Activated CD4-positive, CD25-positive, alpha-beta regulatory T cell (primary cell): ENCODE measurements at places on chromosomes 5 and 9.

- DNase-seq, result no peak
Measured at GRCh38 chr5:174306345-174307030, 261.0 kb downstream of the NSG2 start.

DNA sequence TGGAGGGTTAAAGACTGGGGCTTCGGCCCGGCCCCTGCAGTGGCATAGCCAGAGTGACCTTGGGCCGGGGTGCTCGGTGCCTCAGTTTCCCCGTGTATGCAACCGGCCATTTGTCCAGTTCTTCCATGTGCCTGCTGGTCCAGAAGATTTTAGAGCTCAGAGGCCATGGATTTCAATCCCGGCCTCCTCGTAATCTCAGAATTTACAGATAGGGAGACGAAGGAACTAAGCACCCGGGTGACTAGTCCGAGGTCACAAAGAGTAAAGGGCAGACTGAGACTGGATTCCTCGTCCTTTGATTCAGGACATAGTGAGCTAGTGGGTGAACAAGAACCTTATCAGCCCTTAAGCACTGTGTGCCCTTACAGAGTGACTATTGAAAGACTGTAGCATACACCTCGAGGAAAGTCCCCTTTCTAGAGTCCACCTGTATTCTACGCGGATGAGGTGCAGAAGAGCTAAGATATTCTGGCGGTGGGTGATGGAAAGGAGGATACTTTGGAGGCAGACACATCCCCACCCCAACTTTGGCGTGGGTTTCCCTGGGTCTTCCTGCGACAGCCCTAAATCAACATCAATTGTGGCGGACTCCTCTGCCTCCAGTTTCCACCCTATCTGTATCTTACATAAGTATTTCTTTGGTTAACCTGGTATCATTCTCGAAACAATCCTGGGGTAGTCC, 597 bp downstream of the SLC31A1 start:
- no peak for DNase-seq

DNA sequence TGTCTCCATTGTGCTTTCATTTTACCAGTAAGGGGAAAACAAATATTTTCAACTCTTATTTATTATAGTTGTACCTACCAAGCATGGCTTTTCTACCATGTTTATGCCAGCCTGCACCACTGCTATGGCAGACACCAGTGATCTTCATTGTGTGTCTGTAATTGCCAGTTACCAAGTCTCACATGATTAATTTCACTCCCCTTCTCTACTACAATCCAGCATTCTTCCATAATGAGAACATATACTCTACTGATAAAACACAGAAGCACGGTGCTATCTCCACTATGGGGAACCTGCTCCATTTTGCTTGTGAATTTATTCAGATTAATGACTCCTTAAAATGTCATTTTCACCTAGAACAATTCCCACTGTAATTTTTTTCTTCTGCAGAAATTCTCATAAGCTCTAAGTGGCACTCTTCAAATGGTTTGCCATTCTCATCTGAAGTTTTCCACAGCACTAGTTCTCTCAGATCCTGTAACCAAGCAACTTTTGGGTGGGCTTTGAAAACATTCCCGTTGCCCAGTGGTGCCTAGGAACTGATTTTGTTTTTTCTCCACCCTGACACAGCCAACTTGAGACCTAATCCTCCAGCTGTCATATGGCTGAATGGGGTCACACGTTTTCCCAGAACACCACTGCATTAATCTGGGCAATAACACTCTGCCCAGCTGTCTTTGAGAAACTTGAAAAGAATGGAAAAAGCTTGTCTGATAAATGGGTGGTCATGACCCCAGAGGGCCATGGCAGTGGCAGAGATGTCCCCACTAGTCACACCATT, 222.7 kb upstream of the RASEF start:
- DNase-seq, result no peak

DNA sequence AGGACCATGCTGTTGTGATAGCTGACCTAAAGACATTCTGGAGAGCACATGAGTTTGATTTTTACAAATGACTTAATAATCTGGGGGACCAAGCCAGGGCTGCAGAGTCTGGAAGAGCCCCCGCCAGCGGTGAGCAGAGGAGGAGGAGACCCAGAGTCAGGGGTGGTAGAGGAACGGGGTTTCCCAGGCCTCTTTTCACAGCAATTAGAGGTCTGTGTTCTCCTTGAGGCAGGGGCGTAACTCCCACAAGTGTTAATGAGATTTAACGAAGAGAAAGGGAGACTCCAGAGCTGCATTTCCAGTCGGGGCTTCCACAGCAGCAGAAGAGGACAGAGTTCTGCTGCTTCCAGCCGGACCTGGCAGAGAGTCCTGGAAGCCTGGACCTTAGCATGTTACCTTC, 137.9 kb upstream of the SLC24A2 start:
- DNase-seq, result no peak

DNA sequence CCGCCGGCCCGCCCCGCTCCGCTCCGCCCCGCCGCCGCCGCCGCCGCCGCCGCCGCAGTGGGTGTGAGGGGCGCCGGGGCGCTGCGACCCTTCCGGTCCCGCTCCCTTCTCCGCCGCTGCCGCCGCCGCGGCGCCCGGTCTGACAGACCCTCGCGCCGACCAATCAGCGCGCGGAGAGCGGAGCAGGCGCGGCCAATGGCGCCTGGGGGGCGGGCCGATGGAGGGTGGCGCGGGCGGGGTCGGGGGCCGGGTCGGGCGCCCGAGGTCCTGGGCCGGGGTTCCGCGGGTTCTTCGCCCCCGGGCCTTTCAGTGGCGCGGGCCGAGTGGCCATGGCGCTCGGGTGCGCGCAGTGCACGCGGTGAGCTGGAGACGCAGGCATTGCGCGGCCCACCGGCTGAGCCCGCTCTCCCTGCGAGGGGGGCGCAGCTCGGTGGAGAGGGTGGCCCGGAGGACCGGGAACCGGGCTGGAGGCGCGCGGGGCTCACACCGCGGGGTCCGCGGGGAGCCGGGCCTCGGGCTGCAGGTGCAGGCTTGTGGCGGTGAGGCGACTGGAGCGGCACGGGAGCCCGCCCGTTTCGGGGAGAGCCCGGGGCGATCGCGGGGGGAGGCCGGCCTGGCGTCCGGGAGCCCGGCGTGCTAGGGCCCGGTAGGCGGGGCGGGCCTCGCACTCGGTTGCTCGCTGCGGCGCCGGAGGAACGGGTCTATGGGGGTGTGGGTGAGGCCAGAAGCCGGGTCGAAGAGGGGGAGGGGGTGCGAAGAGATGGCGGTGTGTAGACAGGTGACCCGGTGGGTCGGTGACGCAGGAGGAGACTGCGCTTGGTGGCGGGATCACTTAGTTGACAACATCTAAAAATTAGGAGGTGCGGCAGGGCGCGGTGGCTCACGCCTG, at the start of gene MAPK9:
TSS of gene MAPK9 (minus strand) at position 141 of the 889 bp plus-strand sequence. CDS start 11,522 bp downstream, outside the sequence.
- peak; percentile 65 for DNase-seq

DNA sequence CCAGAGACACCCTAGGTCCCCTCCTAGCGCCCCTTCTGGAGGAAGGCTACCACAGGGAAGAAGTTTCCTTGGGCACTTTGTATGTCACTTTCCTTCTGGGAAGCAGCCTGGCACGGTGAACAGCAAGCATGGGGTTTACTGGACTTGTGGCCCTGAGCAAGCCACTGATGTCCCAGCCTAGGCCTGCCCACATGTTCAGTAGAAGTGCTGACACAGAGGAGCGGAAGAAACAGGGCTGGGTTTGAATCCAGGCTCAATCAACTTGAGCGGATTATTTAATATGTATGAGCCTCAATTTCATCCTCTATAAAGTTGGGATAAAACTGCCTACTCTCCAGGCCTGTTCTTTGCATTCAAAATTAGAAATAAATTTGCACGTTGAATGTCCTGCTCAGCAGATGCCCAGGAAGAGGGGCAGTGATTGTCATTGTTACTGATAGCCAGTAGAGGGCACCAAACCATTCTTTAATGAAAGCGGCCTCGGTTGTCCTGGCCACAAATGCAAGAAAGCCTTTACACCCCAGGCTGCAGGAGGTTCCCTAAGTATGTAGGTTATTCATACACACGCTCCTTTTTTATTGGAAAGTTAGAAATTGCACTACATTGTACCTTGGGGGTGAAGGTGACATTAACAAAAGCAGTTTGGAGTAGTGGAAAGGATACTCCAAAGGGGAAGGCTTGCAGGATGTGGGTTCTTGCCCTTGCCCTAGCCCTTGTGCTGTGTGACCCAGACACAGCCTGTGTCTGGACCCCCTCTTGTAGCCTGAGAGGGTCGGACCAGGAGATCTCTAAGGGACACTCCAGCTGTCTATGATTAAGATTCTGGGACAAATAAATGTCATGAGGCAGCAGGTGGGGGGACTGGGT, 13.4 kb upstream of the XPA start:
- DNase-seq, result peak; percentile 6

DNA sequence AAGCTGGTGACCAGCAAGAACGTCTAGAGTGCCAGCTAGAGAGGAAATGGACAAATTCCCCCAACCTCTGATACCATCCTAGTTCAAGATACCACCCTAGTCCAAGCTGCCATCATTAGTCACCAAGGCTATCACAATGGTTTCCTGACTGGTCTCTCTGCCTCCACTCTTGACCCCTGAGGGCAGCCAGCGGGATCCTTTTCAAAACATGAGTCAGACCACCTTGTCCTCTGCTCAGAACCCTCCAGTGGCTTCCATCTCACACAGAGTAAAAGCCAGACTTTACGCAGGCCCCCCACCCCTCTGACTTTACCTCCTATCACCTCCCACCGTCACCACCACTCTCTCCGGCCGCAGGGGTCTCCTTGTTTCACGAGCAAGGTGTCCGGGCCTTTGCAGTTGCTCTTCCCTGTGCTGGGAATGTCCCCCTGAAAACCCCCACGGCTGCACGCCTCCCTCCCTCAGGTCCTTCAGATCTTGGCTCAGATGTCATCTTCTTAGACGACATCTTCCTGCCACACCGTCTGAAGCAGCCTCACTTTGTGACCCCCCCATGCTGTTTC, 42.2 kb upstream of the FBXW11 start:
- DNase-seq, result no peak

DNA sequence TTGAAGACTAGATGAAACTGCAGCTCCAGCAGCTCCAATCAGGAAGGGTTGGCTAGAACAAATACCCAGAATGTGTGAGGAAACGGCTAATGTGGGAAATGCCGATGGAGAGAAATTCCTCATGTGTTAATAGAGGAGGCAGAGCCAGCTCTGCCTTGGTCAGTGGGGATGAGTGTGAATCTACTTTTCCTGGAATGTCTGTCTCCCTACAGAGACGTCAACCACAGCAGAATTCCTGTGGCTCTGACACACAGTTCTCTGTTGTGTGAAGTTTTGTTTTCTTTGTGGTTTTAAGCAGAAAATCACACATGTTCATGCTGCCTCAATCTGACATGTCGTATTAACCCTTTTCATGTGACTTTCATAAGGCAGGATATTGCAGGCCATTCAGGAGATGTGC, 476.6 kb upstream of the WWC1 start:
- no peak for DNase-seq

DNA sequence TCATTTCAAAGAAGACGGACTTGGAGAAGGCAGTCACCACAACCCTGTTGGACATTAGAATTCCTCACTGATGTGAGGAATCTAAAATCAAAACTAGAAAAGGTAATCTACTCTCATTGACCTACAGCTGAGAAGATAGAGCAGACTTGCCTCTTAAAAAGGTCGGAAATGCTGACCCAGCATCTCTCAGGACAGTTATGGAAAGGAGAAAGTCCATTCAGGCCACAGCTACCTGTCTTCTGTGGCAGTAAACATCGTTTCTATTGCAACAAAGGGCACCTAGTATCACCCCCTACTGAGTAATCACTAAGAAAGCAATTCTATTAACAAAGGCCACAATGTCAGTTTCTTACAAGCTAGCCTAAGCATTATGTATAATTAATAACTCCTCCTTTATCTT, 601.7 kb downstream of the PRELID2 start:
- no peak for DNase-seq

- no peak for DNase-seq
Measured at GRCh38 chr5:152534641-152535040, 129.6 kb upstream of the NMUR2 start.

DNA sequence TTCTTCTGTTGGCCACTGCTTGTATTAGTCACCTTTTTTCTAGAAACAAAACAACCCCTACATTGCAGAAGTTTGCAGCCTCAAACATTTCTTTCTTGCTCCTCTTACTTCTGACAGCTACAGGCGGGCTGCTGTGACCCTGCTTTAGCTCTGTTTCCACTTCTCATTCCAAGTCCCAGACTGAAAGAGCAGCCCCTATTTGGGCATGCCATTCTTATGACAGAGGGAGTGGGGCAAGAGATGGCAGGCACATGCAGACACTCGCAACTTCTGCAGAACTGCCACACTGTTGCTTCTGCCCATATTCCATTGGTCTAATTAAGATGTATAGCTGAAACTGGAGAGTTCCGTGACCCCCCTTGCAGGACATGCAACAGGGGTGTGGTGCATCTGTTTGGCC, 19.6 kb upstream of the RPS23 start:
- no peak for DNase-seq

GRCh38 chr5:135062216-135063055, 28.4 kb upstream of the PITX1 start:
- DNase-seq, result no peak

DNA sequence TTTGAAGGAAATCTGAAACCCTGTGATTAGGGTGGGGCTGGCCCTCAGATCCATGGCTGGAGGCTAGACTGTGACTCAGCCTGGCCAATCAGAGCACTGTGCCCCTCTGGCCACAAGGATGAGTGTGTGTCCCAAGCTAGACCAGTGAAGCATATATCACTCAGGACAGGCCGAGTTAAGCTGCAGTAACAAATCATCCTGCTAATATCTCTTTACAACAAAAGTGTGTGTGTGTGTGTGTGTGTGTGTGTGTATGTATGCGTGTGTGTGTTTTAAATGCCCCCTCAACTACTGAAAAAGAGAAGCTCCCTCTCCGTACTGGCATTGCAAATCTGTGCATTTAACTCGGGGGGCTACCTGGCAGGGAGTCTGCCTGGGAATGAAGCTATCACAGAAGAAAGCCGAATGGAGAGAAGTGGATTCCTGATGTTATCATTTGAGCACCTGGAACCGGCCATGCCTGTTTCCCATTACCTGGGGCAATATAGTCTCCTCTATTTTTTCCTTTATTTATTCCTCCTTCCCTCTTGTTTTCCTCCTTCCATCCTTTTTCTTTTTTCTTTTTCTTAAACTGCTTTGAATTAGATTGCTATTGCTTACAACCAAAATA, 25.6 kb downstream of the STC2 start:
- DNase-seq, result no peak

- DNase-seq, result no peak
Measured at GRCh38 chr5:58775701-58776262, 192.9 kb downstream of the RAB3C start.

GRCh38 chr5:15391704-15392397, 108.1 kb upstream of the FBXL7 start:
- no peak for DNase-seq

DNA sequence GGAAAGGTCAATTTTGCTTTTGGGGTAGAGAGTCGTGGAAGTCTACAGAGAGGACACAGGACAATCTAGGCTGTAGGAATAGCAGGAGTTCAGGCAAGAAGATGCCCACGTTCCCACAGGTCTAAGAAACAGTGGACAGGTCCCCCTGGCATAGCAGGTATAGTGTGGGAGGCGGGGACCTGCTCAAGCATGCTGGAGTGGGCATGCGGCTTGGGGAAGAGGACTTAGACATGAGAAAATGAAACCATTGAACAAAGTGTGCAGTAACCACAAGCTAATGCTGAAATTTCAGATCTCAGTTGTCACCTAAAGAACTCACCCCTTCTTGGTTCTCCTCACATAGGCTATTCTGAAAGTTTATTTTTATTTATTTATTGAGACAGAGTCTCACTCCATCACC, 142.8 kb upstream of the EFNA5 start:
- no peak for DNase-seq
